ENCODE measurements at places on chromosomes 5 and 9.

- no peak for DNase-seq
These were observed 25.1 kb upstream of the TRPM3 start for GRCh38 chr9:71146511-71146910.

DNA sequence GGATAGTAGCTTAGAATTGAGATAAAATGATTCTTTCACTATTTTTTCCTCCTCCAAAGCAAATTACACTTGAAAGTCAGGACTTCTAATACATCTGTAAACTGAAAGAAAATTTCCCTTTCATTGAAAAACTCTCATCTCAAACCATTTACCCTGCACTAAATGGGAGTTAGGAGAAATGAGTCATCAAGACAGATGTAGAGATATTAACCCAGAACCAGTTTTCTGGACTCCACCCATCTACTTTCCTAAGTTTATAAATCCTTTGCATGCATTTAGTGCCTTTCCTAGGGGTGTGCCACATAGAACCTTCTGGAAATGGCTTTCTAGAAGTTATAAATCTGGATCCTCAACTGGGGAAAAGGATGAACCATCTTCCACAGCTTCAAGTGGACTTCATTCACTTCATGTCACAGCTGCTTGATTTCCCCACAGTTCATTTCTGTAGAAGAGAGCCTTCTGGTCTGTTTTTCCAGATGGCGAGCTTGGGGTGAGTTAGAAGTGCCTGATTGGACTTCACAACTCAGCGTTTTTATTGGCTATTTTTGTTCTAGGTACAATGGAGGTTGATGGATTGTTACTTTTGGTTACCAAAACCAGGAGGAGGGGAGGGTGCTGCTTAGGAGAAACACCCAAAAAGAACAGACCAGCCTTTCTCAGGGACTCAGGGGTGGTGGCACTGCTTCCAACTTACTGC is 72.5 kb upstream of the GPR151 start:
- no peak for DNase-seq

- DNase-seq, result no peak
These were observed 62.2 kb upstream of the ZNF462 start for GRCh38 chr9:106800701-106801270.

DNA sequence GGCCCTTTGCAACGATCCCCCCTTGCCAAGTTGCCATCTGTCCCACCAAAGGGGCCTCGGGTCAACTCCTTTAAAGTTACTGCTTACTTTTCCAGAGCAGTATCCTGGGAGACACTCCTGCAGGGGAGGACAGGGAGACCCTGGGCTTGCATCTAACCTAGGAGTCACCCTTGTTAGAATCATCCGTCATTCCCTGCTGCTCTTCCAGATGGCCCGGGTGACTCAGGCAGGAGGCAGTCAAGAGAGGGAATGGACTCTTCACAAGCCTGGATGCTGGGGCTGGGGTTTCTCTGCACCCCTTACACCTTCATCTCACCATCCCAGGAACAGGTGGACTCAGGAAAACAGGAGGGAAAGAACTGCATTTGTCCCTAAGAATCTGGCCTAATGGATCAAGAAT is 175.6 kb downstream of the GABBR2 start:
- DNase-seq, result no peak

- DNase-seq, result no peak
These were observed 57.9 kb upstream of the SIMC1 start for GRCh38 chr5:176180339-176180738.

- no peak for DNase-seq
These were observed 20.7 kb upstream of the IL33 start for GRCh38 chr9:6194934-6195333.

DNA sequence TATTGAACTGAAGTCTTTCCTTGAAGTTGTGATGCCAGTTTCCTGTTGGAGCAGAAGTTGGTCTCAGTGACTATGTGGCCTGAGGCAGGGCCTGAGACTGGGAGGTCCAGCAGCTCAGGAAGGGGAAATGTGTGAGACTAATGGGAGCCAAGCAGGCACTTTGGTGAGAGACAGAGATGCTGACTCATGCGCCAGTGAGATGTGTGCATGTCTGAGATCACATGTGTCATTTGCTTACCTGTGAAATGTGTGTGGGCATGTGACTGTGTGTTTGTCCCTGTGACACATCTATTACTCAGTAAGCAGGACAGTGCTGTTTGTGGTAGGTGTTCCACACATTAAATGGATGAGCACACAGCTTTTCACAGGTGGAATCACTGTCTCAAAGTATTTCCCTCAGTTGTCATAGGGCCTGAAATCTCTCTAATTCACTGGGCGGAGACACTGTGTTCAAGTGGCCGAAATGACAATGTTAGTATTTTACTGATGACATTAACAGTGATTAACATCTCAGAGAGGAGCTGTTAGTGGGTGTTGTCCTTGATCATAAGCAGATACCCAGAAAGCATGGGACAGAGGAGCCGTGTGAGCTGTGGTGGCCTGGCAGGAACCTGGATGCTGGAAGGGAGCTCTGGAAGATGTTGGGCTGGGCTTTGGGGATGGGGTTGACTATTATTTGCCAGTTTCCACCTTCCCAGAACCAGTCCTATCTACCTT is 7.4 kb downstream of the NPR2 start:
- peak; percentile 18 for DNase-seq

GRCh38 chr9:101689039-101689438 is 49.4 kb downstream of the GRIN3A start:
- no peak for DNase-seq

DNA sequence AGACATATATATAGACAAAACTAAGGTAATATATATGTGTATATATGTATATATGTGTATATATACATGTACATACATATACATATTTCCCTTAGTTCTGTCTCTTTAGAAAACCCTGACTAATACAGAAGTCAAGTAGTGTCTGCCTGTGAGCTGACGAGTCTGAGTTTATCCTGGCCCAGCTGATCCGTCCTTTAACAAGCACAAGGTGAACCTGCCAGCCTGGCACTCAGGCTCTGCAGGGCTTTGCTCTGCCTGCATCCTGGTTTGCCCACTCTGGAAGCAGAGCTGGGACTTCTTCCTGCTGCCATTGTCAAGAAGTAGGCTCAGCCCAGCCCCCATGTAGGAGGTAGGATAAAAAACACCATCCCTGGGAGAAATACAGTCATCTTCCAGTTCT is 388.0 kb downstream of the ICE1 start:
- DNase-seq, result no peak

- DNase-seq, result no peak
These were observed 196.4 kb downstream of the ARHGEF28 start for GRCh38 chr5:73822278-73822988.

DNA sequence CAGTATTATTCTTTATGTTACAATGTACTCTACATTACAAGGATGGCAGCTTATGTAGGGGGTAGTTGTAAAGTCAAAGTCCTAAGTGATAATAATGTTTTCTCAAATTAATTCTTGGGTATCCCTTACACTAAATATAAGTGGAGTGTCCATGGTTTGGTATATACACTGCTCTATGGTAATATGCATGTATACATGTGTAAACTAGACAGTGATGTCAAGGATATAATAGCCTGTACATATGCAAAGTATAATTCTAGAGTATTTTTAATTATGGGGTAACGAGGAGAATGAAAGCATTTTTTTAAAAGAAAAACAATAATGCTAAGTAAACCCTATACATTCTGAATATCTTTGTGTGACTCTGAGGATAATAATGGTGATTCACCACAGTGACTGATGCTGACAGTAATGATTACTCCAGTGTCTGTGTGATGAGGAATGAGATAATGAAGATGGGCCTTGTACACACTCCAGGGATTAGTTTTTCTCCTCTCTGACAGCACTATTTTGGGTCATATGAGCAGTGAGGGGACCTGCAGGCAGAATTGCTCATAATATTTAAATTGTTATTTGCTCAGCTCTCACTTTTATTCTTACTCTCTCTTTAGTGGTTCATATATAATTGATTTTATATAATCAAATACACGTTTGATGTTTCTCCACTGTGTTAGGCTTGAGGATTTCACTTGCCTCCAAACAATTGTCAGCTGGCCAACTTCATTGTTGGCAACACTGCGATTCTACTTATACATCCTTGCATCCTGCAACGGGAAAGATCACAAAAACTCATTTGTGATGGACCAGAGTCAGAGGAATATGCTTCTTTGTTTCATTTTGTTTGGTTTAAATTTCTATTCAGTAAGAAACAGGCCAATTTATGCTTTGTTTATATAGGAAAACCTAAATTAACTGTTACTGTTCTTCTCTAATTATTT is 88.2 kb downstream of the NREP start:
- DNase-seq, result no peak

DNA sequence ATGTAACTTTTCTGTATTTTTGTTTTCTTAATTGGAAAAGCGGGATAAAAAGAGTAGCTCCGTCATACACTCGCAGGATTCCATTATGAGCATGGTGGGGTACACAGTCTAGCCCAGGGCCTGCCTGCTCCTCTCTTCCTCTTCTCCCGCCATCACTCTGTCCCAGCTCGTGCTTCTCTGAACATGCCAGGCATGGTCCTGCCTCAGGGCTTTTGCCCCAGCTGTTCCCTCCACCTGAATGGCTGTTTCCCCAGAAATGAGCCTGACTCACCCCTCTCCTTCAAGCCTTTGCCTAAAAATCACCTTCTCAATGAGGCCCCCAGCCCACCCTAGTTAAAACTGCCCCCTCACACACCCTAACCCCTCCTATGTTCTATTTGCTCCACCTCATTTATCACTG is 4.5 kb downstream of the CORO2A start:
- no peak for DNase-seq

DNA sequence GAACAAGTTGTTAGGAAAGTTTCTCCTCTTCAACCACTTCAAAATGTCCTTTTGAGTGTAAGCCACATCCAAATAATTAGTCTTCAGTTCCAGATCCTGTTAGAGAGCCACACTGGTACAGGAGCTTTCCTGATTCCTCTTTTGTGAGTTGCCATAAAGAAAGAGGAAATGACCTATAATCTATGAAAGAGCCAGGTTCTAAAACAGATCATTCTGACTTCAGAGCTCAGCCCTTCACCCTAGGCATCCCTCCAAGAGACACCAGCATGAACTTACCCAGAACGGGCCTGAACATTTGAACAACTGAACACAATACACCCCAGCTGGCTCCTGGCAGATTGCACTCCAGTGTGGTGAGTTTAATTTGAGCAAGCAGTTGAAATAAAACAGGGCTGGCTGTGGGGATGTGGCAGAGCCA is 25.7 kb downstream of the SLC1A1 start:
- no peak for DNase-seq

GRCh38 chr5:61683148-61683547 is 351.1 kb downstream of the ZSWIM6 start:
- DNase-seq, result no peak

GRCh38 chr5:116455061-116455460 is 119.6 kb downstream of the SEMA6A start:
- no peak for DNase-seq

DNA sequence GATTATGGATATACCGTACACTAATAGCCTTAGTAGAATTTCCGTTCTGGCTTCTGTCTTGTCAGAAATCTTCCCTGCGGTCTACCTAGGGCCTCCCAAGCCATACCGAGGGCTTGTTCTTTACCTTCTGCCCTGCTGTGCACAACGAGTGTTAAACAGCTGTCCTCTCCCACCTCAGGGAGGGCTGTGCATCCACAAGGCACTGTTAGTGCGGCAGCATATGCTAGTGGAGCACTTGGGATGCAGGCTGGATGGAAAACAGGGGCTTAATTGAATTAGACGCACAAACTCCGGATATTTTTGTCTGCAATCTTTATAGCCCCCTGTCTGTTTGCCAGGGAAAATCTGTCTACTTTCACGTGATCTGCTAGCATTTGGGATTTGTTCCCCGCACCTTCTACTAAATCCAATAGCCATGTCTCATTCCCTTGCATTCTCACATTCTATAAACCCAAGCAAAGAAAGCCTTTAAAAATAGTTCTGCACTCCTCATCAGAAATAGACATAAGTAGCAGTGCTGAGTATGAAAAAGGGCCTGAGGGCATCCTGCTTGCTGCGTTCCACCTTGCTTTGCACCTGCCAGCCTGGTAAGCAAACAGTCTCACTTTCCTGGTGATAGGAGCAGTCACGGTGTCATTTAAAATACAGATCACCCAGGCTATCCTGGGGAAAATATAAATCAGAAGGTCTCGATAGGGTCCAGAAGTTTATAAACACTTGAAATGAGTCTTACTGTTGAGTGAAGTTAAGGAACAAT is 382.6 kb downstream of the RASEF start:
- DNase-seq, result no peak

DNA sequence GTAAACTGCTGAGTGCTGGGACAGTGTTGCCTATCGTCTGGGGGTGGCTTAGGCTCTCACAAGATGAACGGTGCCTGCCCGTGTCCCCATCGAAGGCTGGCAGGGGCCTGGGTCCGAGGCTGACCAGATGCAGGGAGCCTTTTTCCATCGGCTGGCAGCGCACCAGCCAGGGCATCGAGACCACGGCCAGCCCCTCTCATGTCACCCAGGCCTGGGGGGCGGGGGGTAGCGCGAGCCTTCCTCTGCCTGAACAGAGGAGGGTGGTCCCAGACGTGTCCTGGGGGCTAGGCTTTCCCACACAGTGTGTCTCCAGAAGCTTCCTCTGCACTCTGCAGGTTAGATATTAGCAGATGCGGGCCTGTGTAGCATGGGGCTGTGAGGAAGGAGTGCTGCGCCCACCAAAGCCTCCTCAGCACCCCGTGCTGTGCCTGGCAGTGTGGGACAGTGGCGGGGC is 17.3 kb downstream of the FGD3 start:
- no peak for DNase-seq

DNA sequence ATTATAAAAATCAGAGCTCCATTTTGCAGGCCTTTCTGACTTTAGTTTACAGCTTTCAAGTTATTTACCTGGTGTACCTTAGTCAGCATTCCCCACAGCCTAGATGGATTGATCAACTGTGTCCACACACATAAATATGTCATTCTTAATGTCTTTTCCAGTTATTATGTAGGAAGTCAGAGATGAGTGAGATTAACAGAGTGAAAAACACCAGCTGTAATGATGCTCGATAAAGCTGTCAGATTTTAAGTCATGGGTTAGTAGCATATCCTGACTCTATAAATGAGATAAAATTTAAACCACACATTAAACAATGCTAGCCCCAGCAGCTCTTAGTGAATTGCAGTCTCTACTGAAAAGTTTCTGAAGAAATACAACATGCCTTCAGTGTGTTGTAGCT is 48.9 kb downstream of the NUDT12 start:
- DNase-seq, result no peak

- DNase-seq, result no peak
These were observed 1044.2 kb downstream of the TLE4 start for GRCh38 chr9:80615964-80616363.

- no peak for DNase-seq
These were observed 24.3 kb upstream of the AFF4 start for GRCh38 chr5:132987531-132988408.

DNA sequence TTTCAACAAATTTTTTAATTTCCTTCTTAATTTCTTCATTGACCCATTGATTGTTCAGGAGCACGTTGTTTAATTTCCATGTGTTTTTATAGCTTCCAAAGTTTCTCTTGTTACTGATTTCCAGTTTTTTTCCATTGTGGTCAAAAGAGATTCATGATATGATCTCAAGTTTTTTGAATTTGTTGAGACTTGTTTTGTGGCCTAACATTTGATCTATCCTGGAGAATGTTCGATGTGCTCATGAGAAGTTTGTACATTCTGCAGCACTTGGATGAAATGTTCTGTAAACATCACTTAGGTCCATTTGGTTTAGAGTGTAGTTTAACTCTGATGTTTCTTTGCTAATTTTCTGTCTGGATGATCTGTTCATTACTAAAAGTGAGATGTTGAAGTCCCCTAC is 14.7 kb upstream of the PPIC start:
- DNase-seq, result no peak

All from stimulated activated CD8-positive, alpha-beta memory T cell treated with anti-CD3 and anti-CD28 coated beads, Interleukin-2, amount 100 ng/mL, for 48 hours (primary cell).